ENCODE measurements at places on chromosomes 16 and 17.

GRCh38 chr17:65131946-65132345, 5.2 kb upstream of the RGS9 start:
- peak; percentile 69 for DNase-seq

DNA sequence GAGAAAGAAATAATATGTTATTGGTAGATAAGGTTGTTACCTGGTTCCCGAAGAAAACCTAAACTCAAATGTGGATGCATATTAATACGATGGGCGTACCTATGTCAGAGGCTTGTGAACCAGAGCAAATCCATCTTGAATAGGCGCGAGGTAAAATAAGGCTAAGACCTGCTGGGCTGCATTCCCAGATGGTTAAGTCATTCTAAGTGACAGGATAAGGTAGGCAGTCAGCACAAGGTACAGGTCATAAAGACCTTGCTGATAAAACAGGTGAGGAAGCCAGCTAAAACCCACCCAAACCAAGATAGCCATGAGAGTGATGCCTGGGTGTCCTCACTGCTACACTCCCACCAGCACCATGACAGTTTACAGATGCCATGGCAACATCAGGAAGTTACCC, 1400.1 kb downstream of the CDH8 start:
- no peak for DNase-seq

GRCh38 chr16:71364133-71364681, 5.7 kb downstream of the CALB2 start:
- DNase-seq = no peak

DNA sequence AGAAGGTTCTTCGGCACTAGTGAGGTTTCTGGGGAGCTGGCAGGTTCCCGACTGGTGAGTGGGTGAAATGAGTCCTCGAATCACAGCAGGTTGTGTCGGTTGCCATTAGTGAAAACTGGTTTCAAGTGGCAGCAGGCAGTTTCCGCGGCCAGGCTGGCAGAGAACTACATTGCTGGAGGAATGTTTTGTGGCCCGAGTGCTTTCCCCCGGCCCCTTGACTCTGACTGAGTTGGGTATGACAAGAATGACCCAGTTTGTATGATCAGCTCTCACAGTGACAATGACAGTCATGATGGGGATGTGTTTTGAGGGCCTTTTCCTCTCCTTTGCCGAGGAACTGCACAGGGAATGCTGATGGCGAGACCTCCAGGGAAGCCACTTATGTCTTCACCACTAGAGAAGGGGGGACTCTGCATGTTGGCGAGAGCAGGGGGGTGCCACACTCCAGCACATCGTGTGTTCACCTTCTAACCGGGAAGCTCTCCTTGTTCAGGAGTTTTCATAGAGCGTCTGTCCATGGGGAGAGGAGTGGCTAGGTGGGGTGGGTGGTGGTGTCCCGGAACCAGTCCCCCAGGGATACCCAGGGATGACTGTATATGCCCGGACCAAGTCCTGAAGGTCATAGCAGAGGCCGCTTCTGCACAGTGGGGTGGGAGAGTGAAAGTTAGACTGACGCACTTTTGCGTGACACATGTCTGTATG, 206.0 kb upstream of the CHMP6 start:
- no peak for DNase-seq

DNA sequence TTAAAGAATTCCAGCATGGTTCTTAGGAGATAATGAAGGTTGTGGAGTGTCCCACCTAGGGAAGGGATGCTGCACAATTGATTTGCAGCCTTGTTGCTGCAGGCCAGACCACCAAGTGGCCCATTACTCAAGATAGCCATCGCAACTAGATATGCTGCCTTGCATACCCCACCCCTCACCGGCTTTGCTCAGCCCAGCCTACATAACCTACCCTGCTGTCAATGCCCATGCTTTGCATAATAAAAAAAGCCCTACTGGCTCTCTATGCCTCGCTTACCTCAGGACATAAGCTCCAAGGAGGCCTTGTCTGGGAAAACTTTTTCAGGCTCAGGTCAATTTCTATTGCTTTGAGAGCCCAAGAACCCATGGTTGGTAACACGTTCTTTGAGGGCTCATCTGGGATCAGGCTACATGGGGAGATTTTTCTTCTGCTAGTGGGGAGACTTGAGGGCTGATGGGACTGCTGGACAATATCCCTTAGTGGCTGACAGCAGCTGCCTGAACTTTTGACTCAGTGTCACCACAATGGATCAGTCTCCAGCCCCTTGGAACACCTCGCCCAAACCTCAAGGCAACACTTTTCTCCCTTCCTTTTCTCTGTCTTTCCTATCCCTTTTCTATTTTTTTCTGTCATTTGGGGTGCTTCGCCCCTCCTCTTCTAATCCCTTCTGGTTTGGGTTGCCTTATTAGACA, 38.3 kb downstream of the SCPEP1 start:
- no peak for DNase-seq

DNA sequence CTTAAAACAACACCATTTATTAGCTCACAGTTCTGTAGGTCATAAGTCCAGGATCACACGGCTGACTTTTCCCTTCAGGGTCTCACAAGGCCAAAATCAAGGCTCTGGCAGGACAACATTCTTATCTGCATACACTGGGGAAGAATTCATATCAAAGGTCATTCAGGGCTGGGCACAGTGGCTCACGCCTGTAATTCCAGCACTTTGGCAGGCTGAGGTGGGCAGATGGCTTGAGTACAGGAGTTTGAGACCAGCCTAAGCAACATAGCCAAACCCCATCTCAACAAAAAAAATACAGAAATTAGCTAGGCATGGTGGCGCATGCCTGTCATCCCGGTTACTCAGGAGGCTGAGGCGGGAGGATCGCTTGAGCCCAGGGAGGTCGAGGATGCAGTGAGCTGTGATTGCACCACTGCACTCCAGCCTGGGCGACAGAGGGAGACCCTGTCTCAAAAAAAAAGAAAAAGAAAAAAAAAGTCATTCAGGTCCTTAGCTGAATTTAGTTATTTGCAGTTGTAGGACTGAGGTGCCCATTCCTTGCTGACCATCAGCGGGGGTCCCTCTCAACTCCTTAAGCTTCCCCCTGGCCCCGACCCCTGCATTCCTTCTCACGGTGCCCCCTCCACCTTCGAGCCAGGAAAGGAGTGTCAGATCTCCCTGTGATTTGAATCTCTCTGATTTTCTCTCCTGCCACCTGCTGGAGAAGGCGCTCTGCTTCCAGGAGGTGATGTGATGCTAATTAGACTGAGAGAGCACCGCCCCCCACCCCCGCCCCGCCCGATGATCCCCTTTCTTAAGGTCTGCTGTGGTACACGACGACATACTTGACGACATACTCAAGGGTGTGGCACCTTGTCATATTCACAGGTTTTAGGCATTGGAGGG, 91.8 kb upstream of the CLEC18A start:
- peak; percentile 63 for DNase-seq

GRCh38 chr17:37039269-37039668, 90.5 kb downstream of the AATF start:
- DNase-seq = no peak

DNA sequence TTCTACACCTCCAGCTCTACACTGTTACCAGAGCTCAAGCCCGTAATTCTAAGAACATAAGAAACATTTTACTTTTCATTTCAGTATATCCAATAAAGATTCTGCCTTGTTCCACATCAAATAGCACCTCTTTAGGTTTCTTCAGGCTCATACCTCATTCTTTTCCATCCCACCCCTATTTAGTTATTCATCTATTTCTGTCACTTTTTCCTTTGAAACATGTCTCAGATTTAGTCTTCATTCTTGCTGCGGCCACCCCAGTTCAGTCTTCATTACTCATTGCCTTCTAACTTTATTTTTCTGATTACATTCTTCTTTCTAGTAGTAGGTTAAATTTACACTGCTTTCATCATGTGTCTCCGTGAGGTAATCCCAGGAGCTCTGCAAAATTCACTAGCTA, 33.5 kb downstream of the PPM1E start:
- no peak for DNase-seq

DNA sequence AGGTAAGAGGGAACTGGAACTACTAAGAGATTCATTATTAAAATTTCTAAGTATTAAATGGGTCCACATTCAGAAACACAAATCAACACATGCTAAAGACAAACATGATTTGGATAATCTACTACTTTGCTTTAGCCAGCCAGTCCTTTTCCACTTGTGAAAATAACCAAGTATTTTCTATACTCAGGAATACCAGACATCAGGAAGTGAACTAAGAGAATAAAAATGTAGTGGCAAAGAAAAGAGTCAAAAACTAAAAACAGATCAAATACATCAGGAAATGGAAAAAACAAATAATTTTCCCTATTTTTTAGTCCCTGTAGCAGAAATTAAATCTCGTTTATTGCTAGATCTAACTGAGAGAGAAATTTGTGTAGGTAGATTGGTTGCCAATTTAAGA, 78.0 kb downstream of the MYO1D start:
- no peak for DNase-seq

Data from HuH-7 (cell line).